Right renal cortex interstitium (tissue), 3 donors: ENCODE measurements at places on chromosomes 12 and 14. TPM values are rescaled to one million over a fixed set of nuclear protein-coding genes. Genes with fewer than 3 reads are reported as not detected.

CELA1 gene
- polyA plus RNA-seq, result not detected

CD9 gene
- 209 TPM for polyA plus RNA-seq

CCDC196 gene
- 0.26 TPM for polyA plus RNA-seq

- no peak for DNase-seq
Measured at GRCh38 chr14:101506211-101506925, 54.9 kb upstream of the DIO3 start.

GRCh38 chr12:111430433-111431353 lies 25.0 kb downstream of the SH2B3 start:
- no peak for DNase-seq

GRCh38 chr14:92704036-92704804 lies 44.2 kb downstream of the LGMN start:
- no peak for DNase-seq

- no peak for DNase-seq
Measured at GRCh38 chr14:68079941-68080697, 260.5 kb downstream of the RAD51B start.

CCDC92 gene
- polyA plus RNA-seq, result 41.4 TPM

DNA sequence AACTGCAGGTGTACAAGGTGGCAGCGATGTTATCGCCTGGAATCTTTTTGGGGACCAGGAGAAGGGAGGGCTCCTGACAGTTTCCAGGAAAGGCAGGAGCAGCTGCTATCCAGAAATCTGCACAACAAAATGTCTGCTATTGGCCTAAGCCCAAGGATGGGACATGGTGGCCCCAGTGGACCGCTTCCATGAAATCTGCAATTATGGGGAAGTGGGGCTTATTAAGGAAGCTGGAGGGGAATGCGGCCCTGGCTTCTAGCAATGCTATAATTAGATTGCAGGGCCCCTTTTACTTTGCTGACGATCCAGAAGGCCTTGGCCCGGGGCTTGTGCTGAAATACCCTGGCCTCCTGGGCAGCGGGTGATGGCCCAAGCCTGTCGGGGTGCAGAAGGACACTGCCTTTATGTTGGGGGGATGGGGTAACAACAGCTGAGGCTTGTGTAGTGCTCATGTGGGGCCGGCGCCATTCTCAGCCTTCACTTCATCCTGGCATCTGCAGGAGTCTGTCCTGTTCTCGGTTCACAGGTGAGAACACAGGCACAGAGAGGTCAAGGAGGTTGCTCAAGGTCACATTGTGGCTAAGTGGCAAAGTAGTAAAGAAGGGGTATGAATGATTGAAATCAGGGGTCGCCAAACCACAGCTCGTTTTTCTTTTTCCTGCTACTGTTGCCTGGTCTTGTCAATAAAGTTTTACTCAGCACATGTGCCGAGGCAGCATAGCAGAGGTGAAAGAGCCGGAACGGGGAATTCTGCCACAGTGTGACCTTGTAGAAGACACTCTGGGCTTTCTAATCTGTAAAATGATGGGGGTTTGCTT lies 153.5 kb downstream of the RBM19 start:
- no peak for DNase-seq

IL22 gene
- not detected for polyA plus RNA-seq

GRCh38 chr12:59651229-59651920 lies 55.5 kb downstream of the SLC16A7 start:
- no peak for DNase-seq

TPH2 gene
- not detected for polyA plus RNA-seq

COX8C gene
- polyA plus RNA-seq, result 0.41 TPM

- DNase-seq, result no peak
Measured at GRCh38 chr14:74459289-74459946, 33.4 kb upstream of the SYNDIG1L start.

- no peak for DNase-seq
Measured at GRCh38 chr12:96878704-96879103, 28.4 kb upstream of the NEDD1 start.

MYH6 gene
- 0.21 TPM for polyA plus RNA-seq

DNA sequence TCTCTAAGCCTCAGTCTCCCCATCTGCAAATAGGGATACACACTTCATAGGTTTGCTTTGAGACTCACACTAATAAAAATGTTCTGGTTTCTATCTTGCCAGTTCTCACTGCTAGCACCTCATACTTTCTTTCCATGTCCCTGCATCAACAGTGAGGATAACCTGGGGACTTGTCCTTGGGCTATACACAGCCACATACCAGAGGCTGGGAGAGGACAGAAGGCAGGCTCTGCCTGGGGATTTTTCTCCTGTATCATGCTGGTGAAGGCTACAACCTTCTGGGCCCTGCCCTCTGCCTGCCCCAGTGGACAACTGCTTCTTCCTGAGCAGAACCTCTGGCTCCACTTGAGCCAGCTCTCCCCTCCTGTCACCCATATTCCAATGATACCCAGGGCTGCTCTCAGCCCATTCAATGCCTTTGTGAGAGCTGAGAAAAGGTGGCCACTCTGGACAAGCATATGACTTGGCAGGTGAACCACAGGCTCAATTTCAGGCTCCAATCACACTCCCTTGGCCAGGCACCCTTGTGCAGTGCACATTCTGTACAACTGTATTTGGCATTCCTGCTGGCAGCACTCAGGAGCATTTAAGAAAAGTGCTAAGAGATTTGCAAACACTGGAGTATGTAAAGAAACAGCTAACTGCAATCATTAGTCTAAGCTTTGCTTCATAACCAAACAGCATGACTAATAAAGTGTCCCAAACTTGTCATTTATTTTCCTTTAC lies 135.8 kb upstream of the VRK1 start:
- DNase-seq, result no peak

DNA sequence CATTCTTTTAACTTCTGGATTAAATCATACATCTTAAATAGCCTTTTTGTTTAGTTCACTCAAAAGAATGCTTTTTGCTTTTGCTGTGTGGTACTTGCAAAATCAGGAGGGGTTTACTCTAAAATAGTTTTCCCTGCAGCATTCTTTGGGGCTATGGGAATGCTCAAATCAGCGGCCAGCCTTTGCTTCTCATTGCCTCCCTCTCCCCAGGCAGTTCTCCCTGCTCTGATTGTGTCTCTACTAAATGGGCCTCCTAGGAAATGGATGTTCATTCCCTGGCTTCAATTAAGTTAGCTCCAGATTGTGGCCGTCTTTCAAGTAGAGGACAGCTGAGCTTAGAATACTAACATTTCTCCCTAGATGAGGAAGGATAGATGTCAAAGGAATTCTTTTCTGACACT lies 4.4 kb downstream of the TULP3 start:
- DNase-seq, result no peak

- no peak for DNase-seq
Measured at GRCh38 chr12:22046968-22047390, 961 bp downstream of the CMAS start.

GRCh38 chr12:117334051-117334450 lies 27.4 kb downstream of the NOS1 start:
- no peak for DNase-seq

RHOJ gene
- polyA plus RNA-seq, result 23.5 TPM

COPS7A gene
- polyA plus RNA-seq, result 69.4 TPM

MEG3 gene
- polyA plus RNA-seq, result 62.0 TPM

DHH gene
- polyA plus RNA-seq, result 0.25 TPM

DACT1 gene
- polyA plus RNA-seq, result 39.1 TPM

GRCh38 chr14:93944348-93945069 lies 17.4 kb downstream of the FAM181A start:
- no peak for DNase-seq

DNA sequence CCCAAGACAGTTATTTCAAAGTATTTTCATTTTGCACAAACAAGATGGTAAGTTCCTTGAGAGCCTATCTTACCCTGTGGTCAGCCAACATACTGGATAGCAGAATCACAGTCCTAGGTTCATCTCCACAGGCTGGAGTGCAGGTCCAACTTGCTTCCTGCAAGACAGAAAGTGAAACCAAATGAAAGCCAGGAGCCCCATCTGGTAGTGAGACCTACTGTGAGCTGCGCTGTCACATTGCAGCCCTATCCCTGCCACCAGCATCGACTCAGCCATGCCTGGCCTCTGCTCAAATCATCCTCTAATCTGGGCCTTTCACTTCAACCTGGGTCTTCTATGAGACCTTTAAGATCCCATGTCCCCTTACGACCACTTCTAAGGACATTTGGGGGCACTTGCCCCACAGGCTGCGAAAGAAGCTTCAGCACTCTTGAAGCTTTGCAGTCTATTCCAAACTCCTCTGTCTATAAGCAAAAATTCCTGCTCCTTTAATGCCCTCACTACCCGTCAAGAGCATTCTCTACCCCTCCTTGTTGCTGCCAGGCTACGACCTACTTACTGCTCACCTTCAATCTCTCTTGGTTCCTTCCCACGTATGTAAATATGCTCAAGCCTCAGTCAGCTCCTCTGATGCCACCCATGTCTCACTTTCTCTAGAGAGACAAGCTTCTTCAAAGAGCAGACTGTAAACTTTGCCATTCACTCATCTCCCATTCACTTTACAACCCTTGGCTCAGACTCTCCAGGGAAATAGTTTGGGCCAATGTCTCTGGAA lies 55.9 kb upstream of the TSPAN11 start:
- DNase-seq, result no peak

DNA sequence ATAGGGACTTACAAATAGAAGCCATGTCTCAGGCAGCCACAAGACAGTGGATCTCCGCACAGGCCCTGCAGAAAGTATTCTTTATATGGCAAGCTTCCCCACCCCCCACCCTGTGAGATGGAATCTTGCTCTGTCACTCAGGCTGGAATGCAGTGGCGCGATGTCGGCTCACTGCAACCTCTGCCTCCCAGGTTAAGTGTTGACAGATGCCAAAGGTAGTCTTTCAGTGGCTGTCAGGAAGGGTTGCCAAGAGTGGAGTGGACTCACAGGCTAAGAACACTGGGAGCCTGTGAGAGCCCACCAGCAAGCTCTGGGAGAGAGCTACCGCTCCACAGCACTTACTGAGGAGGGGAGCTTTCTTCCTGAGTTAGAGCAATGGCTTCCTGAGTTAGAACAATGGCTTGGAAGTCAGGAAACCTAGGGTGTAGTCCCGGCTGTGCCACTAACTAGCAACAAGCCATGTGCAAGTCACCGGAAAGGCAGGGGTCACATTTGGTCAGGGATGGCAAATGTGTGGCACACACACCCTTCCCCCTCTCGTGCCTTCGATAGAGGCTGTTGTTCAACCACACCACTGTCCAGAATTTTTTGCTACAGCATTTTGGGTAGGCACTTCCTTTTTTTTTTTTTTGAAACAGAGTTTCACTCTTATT lies 2.6 kb downstream of the RNASE1 start:
- DNase-seq, result no peak

- no peak for DNase-seq
Measured at GRCh38 chr14:92693998-92694795, 54.2 kb downstream of the LGMN start.

CLEC2B gene
- polyA plus RNA-seq, result 4.8 TPM

DNA sequence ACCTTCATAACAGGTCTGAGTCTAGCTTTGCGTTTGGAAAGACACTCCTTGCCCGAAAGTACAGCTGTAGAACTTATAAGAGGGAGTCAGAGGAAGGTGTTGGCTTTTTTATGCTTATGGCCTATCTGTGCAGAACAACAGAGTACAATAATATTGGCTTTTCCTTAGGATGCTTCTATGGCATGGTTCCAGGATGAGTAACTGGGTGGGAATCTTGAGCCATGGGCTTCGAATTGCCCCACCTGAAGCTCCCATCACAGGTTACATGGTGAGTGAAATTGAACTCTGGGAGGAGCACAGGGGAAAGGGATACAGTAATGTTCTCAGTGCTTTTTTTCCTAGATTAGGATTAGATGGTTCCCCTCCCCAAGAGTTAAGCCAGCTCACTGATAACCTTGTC lies 13.0 kb downstream of the PARP2 start:
- no peak for DNase-seq

DNA sequence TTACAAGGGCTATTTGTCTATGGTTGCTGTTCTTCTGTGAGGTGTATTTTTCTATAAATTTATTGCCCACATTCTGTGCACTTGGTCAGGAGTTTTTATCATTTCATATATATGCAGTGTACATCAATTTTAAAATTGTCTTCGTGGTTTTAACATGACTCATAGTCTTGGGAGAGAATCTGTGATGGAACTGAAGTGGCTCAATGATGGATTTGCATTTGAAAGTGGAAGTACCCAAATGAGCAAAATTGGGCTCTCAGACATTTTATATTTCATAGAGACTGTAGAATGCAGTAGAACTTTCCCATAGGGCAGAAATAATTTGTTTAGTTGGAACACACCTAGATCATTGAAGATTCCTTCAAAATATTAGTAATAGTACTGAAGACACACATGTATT lies 1.9 kb upstream of the SCFD1 start:
- no peak for DNase-seq

TMEM253 gene
- 1.7 TPM for polyA plus RNA-seq

GRCh38 chr12:4119157-4119761 lies 154.3 kb upstream of the CCND2 start:
- no peak for DNase-seq

DNA sequence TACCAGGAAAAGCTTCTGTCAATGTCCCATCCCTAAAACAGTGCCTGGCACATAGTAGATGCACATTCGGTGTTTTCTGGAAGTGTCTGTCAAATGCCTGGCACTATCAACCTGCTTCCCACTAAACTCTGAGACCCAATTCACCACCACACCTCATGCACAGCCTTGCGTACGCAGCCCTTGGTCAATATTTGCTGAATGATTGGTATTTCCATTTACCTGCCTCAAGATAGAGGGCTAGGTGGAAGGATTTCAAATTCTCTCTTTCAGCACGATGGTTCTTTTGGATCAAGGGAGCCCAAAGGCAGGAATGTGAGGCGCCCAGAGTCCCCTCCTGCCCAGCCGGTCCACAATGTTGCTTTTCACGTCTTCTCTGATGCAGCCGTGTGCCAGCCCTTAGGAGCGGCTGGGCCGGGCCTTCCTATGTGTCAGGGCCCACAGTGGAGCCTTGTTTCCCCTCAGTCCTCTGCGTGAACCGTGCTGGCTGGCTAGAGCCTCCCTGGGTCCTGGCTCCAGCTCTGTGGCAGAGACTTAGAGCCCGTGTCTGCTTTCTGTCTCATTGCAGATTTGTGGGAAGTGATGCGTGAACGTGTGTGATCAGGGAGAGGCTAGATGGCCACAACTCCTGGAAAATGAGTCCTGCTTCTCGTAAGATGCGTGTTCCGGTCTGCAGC lies 99.9 kb upstream of the RFLNA start:
- DNase-seq, result no peak

SYNE2 gene
- 102 TPM for polyA plus RNA-seq

GRCh38 chr12:96177013-96177412 lies 17.2 kb upstream of the ELK3 start:
- DNase-seq, result no peak

DNA sequence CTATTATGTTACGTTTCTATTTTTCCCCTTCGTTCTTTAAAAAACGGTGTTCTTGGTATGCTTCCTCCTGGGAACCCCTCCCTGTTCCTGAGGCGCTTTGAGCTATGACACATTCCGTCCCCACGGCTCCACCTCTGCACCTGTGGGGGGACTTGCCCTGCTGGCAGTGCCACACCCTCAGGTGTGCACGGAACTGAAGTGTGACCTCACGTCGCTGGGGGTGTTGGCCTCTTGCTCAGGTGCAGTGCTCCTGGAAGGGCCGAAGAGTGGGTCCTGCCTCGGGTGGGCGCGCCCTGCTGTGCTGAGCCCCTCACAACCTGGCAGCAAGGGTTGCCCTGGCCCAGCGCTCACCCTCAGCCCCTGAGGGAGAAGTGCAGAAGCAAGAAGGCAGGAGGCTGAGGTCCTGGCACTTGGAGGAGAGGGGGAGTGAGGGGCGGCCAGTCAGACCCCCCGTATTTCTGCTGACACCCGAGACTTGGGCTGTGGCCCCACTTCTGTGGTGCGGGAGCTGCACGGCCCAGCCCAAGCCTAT lies 4.9 kb downstream of the AMN start:
- no peak for DNase-seq

GRCh38 chr14:45177076-45177475 lies 41.3 kb downstream of the FANCM start:
- DNase-seq, result no peak

GRCh38 chr14:105924951-105925591 lies 398.7 kb downstream of the TMEM121 start:
- no peak for DNase-seq

GLI1 gene
- polyA plus RNA-seq, result 16.5 TPM
